ENCODE measurements at places on chromosomes 16 and 17.

GRCh38 chr17:28194382-28194781 is 124.6 kb upstream of the TMEM97 start:
- no peak for DNase-seq

DNA sequence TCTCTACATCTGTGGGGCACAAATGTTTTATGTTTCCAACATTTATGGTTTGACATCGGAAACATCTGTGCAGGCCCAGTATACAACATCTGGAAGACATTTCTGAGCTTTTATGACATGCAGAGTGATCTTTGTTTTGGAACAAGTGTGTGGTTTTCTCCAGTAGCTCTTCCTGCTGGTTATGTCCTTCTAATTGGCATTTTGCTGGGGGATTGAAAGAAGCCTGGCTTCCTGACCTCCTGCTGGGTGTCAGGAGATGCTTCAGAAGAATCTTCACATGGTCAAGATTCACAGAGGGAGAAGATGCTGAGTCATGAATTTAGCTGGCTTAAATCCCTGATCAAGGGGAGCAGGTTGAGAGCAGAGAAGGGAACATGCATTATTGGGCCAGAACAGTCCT is 279.5 kb upstream of the MYOCD start:
- no peak for DNase-seq

DNA sequence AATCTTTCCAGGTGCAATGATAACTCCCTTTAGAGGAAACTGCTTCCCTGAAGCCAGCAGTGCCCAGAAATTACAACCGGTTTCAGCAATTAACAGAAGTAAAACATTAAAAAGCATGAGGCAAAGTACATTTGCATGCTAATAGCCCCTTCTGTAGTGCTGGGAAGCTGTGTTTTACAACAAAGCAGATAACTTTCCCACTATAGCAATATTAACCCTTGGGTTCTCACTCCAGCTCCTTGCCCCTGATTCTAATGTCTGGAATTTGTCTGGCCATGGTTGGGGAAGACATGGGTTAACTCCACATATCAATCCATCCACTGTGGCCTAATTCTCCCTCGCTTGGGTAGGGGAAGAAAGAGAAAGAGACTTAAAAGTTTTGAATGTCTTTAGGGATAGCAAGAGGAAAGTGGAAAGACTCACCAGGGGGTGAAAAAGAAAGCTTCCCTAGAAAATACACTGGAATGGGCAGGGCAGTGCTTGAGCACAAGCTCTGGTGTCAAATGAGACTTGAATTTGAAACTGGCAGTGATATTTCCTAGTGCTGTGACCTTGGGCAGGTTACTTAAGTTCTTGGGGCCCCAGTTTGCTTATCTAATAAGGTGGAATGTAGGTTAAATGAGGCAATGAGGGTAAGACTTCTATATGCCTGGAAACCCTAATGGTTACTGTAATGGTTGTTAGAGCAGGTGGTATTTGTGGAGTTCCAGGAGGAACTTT is 102.0 kb downstream of the SOX9 start:
- DNase-seq = no peak

DNA sequence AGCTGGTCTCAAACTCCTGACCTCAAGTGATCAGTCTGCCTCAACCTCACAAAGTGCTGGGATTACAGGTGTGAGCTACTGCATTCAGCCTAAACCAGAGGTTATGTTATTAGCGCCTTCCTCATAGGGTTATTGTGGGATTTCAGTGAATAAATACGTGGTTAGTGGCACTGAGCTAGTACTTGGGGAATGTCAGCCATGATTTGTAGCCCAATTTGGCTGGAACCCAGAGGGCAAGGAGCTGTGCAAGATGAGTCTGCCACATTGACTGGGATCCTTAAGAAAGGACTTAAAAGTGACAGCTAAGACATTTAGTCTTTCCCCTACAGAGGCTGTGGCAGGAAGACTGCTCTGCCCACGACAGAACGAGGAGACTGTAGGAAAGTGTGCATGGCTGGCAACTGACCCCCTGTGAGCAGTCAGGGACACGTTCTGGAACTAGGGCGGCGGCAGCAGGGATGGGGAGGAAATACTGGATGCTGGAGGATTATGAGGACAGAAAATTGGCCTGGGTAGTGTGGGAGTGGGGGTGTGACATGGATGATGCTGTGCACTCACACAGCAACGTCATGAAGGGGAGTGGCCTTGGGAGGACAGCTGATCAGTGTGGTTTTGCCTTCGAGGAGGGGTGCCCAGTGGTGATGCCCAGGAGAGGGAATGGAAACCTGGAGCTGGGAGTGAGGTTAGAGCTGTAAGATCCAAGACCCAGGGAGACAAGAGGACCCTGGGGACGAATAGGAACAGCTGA is 14.6 kb downstream of the ATP5PD start:
- peak; percentile 26 for DNase-seq

- DNase-seq = no peak
Measured at GRCh38 chr16:47876511-47876910, 279.3 kb downstream of the ABCC12 start.

DNA sequence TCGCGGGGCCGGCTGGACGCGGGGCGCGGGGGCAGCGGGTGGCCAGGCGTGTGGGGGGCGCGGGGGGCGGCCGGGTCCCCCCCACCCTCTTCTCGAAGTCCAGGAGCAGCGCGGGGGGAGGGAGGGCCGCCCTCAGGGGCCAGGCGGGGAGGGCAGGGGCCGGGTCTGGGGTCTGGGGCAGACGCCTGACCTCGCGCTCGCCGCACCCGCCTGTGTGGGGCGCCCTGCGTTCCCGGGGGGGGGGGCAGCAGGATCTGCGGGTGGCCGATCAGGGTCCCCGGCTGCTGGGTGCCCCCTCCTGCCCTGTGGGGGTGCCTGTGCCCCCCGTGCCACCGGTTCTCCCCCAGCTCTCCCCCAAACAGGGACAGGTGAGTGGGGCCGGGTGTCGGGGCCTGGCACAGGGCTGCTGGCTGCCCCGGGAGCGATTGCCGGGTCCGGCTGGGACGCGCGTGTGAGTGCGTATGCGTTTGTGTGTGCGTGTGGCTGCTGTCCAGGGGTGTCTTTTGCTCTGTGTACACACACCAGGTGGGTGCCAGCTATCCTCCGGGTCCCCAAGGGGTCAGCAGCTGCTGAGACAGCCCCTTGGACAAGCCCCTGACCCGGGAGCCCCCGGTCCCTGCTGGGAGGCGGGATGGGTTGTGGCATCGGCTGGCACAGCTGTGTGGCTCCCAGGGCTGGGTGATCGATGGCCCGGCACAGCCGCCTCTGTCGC is 663 bp downstream of the PRR35 start:
- DNase-seq = no peak

GRCh38 chr17:14197586-14197985 is 39.1 kb downstream of the CDRT15 start:
- peak; percentile 17 for DNase-seq

DNA sequence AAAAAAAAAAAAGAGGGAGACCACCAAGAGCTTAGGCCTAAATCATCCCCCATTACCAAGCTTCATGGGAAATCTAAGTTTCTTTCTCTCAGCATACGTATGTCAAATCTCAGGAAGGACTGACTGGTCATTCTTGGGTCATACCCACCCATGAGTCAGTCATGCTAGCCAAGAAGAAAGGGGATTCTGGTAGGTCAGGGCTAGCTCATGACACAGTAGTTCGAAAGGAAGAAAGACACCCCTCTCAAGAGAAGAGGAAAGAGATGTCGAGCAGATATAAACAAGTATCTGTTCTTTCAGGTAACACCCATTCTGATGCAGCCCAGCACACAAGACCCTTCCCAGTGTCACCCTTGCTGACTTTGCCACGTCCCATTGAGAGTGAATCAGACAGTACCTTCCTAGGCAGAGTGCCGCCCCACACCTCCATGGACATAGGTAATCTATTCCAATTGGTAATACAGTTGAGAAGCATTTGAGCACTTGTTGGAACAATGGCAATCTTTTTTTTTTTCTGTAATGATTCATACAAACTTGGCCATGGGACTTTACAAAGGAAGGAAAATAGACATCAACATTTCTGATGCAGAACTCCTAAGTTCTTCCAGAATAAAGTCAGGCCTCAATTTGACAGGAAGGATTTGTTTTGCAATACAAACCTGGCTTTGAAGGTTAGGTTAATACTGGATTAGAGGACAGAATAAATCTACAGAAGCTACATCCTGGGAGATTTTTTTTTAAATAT is 38.2 kb downstream of the COPRS start:
- DNase-seq = no peak

DNA sequence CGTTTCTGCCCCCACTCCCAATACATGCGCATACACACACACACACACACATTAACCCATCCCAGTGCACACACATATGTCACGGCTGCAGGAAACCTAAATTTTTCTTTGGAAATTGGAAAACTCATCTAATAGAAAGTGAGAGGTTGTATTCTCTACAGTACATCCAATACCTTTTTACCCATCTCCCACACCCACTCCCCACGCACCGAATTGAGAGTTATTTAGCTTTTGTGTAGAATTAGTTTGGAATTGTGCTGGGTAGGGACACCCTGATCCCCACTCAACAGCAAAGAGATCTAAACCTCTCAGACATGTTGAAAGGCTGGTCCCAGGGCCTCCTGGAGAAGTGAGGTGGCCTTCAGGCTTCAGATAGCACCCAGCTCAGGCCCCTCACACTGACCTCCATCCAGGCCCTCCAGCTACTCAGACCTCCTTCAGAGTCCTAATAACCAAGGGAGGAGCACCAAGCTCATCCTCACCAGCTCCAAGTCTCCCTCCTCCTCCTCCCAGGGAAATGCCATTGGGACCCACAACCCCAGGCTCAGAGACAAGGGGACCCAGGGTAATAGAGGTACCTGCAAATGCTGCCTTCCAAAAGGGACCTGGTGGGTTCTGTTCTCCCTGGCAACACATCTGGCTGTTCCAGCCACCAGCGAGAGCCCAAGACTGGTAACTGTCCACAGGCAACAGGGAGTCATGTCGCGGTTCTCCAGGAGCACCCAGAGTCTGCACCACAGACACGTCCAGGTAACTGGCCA is 955 bp downstream of the HOXB13 start:
- DNase-seq = no peak

DNA sequence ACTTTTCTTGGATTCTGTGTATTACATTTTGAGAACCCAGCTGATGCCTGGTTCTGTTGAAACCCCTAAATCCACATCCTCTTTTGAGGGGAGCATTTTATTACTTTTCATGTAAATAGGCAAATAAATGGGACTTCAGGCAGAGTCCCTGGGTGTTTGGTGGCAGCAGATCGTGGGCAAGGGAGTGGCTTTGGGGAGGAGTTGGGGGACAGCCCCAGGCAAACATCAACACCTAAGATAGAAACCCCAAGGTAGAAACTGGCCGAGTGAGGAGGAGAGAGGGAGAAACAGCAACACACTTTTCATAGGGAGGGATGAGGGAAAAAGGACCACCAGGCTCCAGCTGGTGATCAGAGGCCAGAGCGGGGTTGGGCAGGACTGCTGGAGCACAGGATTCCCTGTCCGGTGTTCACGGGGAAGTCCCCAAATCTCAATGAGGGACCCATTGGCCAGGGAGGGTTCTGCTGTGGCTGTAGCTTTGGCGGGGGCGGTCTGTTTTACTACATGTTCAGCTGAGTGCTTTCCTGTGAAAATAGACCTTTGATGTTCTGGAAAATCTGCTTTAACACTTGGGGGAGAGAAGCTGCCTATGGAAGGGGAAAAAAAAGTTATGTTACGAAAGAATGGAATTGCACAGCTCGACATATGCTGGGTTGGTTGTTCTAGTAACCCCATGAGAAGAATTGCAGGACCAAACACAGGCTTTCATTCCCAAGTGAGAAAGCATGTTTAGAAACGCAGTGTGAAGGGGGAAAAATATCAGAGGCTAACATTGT is 46.6 kb downstream of the MSI2 start:
- DNase-seq = no peak

- DNase-seq = no peak
Measured at GRCh38 chr16:31082368-31083045, 6.2 kb downstream of the PRSS53 start.

Data from activated CD4-positive, CD25-positive, alpha-beta regulatory T cell (primary cell).